ENCODE measurements at places on chromosomes 5 and 9.

DNA sequence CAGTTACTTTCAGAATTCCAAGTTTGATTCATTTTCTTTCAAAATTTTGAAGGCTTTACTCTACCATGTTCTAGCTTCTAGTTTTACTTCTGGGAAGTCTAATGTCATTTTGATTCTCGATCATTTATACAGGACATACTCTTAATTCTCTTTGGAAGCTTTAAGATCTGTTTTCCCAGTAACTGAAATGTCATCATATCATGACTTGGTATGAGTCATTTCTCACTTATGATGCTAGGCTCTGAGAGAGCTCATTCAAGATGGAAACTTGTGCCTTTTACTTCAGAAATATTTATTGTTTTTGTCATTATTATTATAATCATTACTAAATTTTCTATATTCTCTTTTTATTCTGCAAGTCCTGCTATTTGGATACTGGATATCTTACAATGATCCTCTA, 222.3 kb downstream of the PARP8 start:
- no peak for DNase-seq

DNA sequence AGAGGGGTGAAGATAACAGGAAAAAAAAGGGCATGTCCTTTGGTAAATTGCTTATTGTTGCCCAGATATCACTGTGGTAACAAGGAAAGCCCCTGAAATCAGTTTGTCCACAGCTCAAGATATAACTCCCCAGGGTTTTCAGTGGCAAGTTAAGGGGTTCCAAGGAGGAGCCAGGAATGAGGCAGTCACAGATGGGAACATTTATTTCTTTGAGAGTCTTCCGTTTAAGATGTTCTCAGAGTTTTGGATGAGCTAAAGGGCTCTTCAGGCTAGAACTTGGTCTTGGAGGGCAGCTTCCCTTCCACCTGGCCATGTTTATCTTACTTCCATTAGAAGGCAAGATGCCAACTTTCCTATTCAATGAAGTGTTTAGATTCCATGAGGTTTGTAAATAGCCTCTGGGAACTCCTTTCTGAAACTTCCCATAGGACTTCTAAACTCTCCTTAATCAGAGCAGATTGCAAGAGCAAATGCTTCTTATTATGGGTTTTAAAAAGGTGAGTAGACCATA, 277.6 kb upstream of the TNC start:
- DNase-seq, result no peak

DNA sequence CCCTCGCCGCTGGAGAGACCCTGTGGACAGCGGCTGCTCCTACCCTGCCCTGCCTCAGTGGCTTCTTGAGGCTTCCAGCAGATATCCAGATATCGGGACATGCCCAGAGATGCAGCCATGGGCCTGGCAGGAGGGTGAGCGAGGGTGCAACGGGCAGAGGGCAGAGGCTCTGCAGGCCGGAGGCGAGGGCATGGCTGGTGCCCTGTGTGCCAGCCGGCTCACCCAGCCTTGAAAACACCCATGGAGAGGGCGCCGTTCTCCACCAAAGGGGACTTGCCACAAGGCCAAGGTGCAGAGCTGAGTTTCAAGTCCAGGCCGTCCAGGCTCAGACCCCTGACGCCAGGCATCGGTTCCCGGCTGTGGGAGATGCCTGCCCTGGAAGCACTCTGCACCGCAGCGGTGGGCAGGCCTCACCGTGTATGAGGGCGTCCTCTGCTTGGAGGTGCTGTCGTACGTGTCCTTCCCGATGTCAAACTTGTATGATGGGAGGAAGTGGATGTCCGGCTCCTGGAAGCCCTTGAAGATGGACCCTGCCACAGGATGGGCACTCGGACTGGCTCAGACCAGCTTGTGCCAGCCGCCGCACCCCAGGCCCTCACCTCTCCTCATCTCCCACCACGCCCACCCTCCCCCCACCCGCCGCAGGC, 8.9 kb downstream of the INPP5E start:
- no peak for DNase-seq

GRCh38 chr9:95211028-95211427, 106.5 kb downstream of the FANCC start:
- DNase-seq, result no peak

- DNase-seq, result no peak
Measured at GRCh38 chr5:102090770-102091169, 205.3 kb downstream of the SLCO4C1 start.

- no peak for DNase-seq
Measured at GRCh38 chr5:125461641-125462072, 715.2 kb upstream of the ZNF608 start.

- DNase-seq, result no peak
Measured at GRCh38 chr5:35884191-35884769, 27.6 kb downstream of the IL7R start.

DNA sequence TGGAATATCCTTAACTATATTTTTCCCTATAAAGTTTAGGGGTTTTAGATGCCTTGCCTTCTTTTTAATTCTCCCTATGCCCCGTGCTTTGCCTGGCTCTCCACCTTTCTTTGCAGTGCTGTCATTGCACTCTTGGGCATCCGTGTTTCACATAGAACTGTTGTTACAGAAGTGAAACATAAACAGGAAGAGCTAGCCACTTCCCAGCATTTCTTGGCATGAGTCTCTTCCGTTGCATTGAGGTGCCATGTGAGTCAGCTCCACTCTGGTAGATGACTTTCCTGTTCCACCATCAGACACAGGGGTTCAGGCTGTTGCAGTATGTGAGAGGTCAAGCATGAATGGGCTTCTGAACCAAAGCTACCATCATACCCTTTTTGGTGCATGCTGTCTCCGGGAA, 73.4 kb downstream of the ANGPTL2 start:
- no peak for DNase-seq

GRCh38 chr5:96905864-96906263, 29.6 kb downstream of the ERAP2 start:
- no peak for DNase-seq

GRCh38 chr5:39209924-39210323, 9.4 kb downstream of the FYB1 start:
- no peak for DNase-seq

GRCh38 chr5:53785924-53786323, 225.5 kb downstream of the NDUFS4 start:
- DNase-seq, result no peak

- no peak for DNase-seq
Measured at GRCh38 chr5:425714-426113, 17.3 kb upstream of the EXOC3 start.

GRCh38 chr5:113085880-113086409, 109.3 kb downstream of the DCP2 start:
- DNase-seq, result no peak

- DNase-seq, result no peak
Measured at GRCh38 chr5:31698673-31699072, 59.7 kb downstream of the PDZD2 start.

GRCh38 chr9:123654994-123655637, 274.8 kb downstream of the DENND1A start:
- DNase-seq, result no peak

- DNase-seq, result no peak
Measured at GRCh38 chr9:122360891-122361290, 9.9 kb upstream of the PTGS1 start.

DNA sequence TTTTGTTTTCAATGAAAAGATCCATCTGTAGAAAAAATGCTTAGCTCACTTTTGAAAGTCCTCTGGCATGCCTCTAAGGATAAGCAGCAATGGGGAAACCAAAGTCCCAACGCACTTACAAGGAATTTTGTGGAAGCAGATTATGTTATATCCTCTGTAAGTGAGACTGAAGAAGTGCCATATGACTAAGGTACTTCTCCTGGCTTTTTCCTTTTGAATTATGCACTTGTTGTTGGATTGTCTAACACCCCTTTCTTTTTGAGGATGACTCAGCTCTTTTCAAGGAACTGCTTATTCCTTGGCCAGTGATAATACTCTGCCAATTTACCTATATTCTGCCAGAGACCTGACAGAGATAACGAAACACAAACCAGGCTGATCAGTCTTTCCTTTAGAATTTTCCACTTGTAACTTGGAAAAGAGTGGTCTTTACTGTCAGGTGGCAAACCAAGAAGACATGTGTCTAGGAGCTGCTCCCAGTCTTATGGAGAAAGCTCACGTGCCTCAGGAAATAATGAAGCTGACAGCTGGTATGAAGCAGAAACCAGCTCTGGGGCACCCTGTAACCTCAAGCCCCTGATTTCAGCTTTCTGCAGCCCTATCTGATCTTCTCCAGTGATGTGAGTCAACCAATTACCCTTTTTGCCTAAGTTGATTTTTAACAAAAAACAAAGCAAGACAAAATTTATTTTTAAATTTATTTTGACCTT, 290.8 kb upstream of the FBXL7 start:
- no peak for DNase-seq

- DNase-seq, result no peak
Measured at GRCh38 chr5:150523472-150524350, 15.8 kb downstream of the NDST1 start.

GRCh38 chr5:115321309-115321708, 24.9 kb upstream of the CCDC112 start:
- no peak for DNase-seq

DNA sequence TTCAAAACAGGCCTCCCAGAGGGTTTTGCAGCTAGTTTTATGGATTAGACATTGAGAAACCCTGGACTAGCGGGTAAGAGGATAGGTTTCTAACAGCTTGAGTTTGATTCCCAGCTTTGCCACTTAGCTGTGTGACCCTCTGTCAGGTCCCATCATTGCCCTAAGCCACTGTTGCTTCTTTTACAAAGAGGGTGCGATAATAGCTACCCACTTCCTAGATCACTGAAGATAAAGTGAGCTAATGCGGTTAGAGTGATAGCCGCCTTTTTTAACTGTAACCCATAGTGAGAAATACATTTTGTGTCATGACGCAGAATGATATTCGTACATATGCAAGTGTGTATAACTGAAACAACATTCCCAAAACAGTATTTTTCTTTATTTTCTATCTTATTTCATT, 40.3 kb downstream of the CSF1R start:
- DNase-seq, result no peak

Data from NCI-H1048 (cell line).